ENCODE measurements at places on chromosomes 3 and 15.

- no peak for DNase-seq
These were observed 10.6 kb upstream of the SFMBT1 start for GRCh38 chr3:53056442-53056841.

DNA sequence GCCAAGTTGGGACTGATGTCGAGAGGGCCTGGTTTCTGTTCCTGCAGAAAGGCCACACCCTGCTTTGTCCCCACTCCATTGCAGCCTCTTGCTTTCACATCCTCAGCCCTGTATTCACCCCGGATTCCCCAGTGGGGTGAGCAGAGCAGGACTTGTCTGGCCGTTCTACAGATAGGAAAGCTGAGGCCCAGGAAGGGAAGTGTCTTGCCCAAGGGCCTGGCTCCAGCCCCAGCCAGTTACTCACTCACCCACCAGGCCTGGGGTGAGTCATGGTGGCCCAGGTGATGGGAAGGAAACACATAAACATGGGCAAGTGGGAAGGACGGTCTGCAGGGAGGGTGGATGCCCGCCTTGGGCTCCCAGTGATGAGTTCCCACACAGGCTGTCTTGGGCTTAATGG is 6.1 kb upstream of the DUSP7 start:
- DNase-seq = no peak

DNA sequence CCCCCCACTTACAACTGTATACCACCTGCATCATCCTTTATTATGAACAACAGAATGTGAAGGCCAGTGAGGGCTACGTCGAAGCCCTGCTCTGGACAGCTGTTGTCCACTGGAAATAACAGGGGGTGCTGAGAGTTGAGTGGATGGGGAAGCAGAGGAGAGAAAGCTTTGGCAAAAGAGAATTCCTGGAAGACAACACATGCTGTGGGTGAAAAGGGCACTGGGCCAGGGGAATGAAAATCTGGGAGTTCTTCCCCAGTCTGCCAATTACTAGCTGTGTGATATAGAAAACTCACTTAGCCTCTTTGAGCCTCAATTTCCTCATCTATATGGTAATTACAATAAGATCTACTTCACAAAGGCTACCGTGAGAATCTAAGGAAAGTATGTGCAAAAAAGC is 40.7 kb downstream of the FSTL1 start:
- DNase-seq = no peak

- no peak for DNase-seq
These were observed 7.1 kb downstream of the SIAH2 start for GRCh38 chr3:150755902-150756301.

DNA sequence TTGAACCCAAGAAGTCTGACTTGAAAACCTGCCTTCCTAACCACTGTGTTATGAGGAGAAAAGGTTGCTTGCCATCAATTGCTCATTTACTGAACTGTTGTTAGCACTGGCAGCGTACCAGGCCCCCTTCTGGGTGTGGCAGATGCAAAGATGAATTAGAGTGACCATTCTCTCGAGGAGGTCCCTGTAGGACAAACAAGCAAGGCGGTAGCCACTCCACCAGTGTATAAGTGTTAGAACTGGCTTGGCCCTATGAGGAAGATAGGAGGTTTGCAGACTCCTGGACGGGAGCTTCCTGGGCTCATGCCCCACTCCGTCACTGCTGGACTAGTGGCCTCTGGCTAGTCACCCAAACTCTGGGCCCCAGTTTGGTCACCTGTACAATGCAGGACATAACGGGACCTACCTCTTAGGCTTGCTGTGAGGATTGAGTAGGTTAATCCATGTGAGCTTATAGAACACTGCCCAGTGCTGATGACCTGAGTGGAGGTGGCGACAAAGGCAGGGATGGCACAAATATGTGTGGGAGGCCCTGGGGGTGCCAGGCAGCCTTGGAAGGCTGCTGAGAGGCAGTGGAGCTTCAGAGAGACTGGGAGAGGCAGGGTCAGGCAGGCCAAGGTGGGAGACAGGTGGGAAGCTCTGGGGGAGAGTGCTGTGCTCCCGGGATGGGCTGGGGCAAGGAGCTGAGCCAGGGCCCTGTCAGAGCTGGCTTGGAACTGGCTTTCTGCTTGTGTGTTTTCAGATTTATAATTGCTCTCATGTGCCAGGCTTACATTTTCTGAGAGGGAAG is 145.9 kb downstream of the DNAJB8 start:
- DNase-seq = no peak

DNA sequence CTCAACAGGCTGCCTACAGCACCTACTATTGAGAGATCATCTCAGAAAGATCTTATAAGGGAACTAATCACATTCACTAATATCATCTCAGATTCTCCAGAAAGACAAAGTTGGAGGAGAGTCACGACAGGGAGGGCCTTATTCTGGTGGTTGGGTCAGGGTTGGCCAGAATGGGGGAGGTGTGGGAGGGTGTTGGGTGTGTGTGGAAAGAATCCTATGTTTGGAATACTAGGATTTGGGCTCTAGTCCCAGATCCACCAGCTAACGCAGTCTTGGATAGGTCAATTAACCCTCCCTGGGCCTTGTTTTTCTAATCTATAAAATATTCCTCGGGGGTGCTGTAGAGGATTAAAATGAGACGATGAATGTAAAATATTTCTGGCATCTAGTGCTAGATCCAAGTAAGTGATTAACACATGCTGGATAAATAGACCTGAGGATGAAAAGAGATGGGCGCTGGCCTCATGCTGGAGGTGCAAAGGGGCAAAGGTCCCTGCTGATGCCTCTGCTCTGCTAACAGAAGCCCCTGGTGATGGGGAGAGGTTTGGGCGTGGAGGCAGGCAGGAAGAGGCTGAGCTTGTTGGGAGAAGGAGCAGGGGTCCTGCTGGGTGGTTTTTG is 67.6 kb upstream of the ETV5 start:
- no peak for DNase-seq

DNA sequence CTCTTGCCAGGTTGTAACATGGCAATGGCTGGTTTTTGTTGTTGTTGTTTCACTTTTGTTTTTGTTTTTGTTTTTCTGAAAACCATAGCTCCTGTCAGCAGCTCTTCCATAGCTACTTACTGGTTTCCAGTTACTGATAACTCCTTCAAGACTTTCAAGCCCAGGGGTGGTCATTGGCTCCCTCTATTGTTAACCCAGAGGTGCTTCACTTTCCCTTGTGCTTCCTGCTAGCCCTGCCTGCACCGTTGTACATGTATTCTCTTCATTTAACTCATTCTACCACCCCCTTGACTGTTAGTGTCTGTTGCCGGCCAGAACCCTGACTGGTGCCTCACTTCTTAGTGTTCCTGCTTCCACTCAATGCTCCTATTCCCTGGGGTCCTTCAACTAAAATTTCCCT is 4.2 kb upstream of the TRAT1 start:
- no peak for DNase-seq

GRCh38 chr3:129118745-129119144 is 2.9 kb downstream of the RAB43 start:
- DNase-seq = no peak

Measured in stimulated activated CD4-positive, alpha-beta T cell treated with anti-CD3 and anti-CD28 coated beads, Interleukin-12 subunit alpha, Interleukin-12 subunit beta, amount 100 ng/mL, for 4 hours (primary cell).